Stimulated activated CD4-positive, alpha-beta T cell treated with anti-CD3 and anti-CD28 coated beads, TNF-alpha, amount 100 ng/mL, for 4 hours (primary cell): ENCODE measurements at places on chromosomes 4 and X.

GRCh38 chr4:65789805-65790204 is 119.5 kb upstream of the EPHA5 start:
- DNase-seq = no peak

DNA sequence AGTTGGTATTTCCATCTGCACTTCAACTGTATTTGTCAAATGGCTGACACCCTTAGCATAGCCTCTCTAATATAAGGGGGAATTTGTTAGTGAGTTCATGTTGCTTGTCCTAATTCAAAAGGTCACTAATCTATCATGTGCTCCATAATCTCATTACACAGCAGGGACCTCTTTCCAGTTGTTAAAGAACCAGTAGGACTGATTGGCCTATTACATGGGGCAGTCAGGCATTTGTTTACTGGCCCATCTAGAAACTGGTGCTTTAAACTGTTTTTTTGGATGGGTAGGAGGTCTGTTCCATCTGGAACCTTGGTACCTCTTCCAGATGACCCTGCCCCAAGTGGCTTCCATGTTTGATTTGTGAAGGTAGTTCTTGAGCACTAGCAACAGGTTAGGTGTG is 11.4 kb downstream of the ANK2 start:
- DNase-seq = no peak

DNA sequence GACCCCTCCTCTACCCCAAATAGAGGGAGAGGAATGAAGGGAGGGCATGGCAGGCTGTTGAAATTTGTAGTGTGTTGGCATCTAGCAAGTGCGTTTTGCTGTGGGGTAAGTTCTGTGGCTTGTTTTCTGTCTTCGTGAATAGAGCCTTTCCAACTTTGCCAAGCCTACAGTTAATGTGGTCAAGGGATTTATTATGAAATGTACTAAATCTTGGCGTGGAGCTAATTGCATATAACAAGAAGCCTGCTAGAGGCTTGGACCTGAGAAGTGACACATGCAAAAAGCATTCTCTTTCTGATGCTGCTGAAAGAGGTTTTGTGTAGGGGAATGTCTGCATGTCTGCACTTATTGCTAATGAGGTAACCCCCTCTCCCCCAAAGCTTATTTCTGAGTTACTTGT is 132.2 kb downstream of the BMPR1B start:
- DNase-seq = no peak

- DNase-seq = no peak
Observed at GRCh38 chrX:9271789-9272525, 192.9 kb upstream of the TBL1X start.

DNA sequence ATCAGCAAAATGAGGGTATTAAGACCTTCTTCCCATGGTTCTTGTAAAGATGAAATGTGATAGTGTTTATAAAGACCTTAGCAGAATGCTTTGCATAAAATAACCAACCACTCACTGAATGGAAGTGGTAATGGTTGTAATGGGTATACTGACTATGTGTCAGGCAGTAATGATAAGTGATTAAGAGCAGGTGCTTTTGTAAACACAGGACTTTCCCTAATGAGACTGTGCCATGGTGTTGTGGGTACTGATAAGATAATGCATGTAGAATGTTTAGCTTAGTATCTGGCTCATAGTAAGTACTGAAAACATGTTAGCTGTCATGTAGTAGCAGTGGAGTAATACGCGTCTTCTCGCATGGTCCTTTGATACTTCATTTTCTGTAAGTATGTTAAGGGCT is 6.9 kb downstream of the LSM6 start:
- no peak for DNase-seq

GRCh38 chr4:48877827-48878535 is 28.6 kb downstream of the OCIAD2 start:
- DNase-seq = no peak

DNA sequence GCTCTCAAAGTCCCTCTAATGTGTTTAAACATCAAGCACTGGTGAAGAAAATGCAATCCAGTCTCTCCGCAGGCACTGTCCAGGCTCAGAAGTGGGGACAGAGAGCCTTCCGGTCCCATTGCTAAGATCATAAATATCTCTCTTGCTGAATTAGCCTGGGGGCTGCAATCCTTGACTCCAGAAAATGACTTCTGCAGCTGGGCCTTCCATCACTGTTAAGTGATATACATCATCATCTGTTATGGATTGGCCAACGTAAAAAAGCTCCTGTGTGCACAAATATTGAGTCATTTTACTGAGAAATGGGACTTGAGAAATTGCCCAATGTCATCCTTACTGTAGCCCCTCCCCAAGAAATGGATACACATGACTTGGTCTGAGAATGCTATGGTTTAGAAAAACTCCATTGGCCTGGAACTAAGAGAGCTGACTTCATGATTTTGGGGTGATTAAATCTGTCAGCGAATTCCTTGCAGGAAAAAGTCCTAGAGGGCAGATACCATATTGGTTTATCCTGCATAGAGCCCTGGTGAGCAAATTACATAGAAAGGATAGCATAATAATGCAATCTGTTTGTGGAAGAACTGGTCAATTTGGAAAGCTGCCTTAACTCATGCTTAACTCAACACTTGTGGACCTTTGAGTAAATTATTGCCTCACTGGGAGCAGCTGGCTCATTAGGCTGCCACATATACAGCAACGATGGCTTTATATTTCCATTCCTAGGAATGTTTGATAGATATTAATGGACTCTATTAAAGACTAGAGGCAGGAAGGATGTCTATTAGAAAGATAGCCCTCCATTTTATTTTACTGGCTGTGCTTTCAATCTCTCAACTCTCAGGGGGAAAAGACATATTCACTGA is 346.1 kb downstream of the GBA3 start:
- no peak for DNase-seq

- DNase-seq = no peak
Observed at GRCh38 chrX:47649781-47650163, 591 bp downstream of the ELK1 start.

- DNase-seq = no peak
Observed at GRCh38 chr4:138724530-138724929, 291.1 kb upstream of the NOCT start.

DNA sequence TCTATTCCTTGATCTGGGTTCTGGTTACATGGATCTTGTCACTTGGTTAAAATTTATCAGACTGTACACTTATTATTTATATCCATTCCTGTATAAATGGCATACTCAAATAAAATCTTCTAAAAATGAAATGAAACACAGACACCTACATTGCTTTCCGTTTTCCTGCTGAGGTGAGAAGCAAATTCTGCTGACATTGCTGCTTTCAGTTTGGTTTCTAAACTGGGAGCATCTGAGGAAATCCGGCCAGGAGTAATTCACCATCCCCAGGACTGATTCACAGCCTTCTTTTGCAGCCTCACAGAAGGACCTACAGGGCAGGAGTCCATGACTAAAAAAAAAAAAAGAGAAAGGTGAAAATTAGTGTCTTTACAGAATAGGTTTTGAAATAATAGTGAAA is 93.6 kb downstream of the CORIN start:
- DNase-seq = no peak

GRCh38 chr4:140720387-140721304 is 35.5 kb downstream of the TBC1D9 start:
- DNase-seq = no peak

- DNase-seq = no peak
Observed at GRCh38 chr4:76388160-76388908, 32.6 kb downstream of the CCDC158 start.

GRCh38 chrX:56114437-56114787 is 117.7 kb upstream of the KLF8 start:
- DNase-seq = no peak

- no peak for DNase-seq
Observed at GRCh38 chrX:52416816-52417215, 48.0 kb downstream of the XAGE2 start.

DNA sequence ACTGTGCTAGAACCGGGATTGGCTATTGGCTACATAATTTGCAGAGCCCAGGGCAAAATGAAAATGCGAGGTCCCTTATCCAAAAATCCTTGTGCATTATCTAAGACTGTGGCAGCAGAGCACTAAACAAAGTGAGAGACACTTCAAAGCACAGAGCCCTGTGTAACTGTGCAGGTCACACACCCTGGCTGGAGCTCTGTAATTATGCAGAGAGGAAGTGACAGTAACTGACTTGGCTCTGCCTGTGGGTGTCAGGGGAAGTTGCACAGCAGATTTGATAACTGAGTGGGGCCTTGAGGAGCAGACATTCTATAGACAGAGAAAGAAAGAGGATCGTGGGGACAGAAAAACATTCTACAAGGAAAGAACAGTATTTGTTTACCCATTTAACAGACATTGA is 173.5 kb upstream of the FMR1 start:
- DNase-seq = no peak

- DNase-seq = no peak
Observed at GRCh38 chr4:34422472-34423175, 1821.7 kb downstream of the ARAP2 start.

DNA sequence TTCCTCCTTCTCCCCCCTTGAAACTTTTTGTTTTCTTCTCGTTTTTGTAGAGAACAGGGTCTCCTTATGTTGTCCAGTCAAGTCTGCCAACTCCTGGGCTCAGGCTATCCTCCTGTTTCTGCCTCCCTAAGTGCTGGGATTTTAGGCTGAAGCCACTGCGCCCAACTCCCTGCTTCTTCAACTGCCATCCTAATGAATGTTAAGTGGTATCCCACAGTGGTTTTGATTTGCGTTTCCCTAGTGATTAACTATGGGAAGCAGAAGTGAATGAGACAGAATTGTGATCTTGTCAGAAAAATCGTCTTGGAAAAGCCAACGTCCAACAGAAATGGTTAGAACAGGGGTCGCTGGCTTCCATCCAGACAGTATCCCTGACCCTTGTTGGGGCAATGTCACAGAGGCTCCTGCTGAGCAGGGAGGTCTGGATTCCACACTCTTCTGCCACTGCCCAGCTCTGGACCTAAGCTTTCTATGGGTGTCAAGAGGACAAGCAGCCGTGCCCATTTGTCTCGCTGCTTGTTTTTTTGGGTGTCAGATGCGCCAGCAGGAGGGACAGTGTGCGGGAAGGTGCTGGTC is 869 bp upstream of the ADD1 start:
- no peak for DNase-seq

- no peak for DNase-seq
Observed at GRCh38 chr4:2333356-2333841, 71.5 kb upstream of the MXD4 start.
